CD4-positive, alpha-beta T cell treated with Interleukin-10 for 1 hour (primary cell): ENCODE measurements at places on chromosomes 16 and 17.

- peak; percentile 14 for DNase-seq
Observed at GRCh38 chr17:2929881-2930533, 133.4 kb downstream of the OR1D5 start.

DNA sequence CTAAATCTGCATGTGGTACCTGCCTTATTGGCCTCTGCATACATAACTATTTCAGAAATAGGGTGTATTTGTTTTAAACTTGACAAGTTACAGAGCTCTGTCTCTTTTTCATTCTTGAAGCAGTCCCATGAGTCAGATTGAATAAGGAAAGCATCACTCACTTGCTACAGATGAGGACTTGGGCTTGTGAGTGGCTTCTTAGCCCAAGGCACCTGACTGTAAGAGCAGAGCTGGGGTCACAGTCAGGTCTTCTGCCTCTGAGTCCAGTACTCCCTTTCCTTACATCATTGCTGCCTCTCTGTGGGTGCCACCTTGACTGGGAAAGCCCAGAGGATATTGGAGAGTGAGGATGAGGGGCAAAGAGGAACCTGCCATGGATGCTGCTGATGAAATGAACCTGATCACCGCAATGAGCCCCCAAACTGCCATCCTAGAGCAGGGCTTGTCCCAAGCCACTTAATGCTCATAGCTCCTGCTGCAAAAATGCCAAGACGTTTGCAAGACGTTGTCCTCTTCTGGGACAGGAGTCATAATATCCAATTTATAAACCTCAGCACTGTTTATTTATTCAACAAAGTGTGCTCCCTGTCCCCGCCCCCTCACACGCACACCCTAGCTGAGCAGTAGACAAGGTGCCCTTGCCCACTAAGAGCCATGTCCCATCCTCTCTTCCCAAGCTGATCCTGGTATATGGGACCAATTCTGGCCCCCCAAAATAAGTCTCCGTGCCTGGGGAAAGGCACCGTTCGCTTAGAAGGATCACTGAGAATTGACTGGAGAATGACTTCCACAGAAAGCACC, 74.1 kb downstream of the CCDC182 start:
- no peak for DNase-seq

DNA sequence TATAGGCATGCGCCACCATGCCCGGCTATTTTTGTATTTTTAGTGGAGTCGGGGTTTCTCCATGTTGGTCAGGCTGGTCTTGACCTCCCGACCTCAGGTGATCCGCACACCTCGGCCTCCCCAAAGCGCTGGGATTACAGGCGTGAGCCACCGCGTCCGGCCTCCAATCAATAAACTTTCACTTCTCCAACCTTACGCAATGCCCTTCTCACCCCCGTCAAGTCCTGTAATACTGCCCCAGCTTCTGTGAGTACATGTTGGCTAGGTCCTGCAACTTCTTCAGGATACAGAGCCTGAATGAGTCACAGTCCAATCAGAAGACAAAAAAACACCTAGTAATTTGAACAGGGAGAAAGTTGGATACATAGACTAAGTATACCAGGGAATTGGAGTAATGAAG, 47.1 kb upstream of the PHOSPHO1 start:
- DNase-seq = no peak

DNA sequence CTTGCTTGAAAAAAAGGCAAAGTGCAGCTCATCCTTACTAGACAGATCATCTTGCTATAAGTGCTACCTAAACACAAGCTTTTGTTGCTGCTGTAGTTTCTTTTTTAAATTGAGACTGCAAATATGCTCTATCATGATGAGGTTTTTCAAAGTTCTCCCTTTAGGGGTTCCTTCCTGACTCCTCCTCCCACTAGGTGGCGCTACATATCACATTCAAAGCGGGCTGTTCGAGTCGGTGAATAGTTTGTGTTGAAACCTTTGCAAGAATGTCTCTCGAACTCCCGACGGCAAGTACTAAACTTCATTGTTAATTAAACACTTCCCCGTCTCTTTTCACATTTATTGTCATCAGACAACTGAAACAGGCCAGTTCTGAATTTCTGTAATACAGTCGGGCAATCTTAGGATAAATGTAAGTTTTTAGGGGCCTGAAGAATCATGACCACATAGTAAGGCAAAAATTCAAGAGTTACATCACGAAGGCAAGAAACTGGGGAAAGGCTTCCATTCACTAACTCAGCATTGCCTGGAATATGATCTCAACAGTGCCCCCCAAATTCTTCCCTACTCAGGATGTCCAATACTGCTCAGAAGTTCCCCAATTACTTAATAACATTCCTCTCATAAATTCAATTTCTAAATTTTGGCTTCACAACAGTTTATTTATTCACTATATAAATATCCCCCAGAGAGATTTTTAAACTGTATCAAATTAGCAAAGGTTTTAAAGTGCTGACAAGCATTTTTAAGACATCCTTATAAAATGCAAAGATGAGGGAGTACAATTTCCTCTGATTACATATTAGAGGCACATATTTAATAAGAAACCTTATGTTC, 6.7 kb downstream of the HS3ST3A1 start:
- DNase-seq = peak; percentile 83

- DNase-seq = no peak
Observed at GRCh38 chr17:34847938-34848337, 113.3 kb downstream of the CCT6B start.

DNA sequence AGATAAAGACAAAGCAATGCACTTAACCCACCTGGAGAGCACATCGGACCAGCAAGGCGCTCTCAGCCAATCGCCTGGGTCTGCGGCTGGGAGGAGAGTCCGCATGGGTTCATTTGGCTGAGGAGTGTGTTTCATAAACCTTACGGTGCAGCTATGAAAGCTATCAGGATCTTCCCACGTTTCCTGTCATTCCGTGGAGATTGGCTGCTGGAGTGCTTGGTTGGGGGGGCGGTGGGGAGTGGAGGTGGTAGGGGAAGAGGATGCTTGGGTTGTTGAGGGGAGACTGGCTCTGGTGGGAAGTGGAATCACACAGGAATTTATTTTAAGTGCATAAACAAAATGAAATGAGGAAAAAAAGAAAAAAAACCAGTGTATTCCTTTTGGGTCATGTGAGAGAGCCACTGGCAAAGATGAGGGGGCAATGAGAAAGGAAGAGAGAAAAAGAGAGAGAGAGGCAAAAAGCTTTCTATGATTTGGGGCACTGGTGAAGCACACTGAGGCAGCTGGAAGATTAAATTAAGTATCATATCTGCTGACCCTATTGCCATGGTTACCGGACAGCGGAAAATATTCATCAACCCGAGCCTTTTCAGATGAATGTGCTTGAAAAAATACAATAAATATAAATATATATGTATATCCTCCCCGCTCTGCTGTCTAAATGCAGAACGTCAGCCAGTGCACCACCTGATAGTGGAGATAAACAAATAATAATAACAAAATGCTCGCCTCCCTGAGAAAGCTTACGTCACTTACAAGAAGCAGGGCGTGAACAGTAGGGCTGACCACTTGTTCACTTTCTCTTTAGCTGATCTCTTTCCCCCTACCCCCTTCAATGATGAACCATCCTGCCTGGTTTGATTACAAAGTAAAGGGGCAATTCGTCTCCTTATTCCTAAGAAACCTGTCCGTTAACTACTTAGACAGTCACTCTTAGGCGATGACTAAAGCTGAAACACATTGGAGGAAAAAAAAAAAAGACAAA, 457.0 kb upstream of the ZFHX3 start:
- DNase-seq = no peak

DNA sequence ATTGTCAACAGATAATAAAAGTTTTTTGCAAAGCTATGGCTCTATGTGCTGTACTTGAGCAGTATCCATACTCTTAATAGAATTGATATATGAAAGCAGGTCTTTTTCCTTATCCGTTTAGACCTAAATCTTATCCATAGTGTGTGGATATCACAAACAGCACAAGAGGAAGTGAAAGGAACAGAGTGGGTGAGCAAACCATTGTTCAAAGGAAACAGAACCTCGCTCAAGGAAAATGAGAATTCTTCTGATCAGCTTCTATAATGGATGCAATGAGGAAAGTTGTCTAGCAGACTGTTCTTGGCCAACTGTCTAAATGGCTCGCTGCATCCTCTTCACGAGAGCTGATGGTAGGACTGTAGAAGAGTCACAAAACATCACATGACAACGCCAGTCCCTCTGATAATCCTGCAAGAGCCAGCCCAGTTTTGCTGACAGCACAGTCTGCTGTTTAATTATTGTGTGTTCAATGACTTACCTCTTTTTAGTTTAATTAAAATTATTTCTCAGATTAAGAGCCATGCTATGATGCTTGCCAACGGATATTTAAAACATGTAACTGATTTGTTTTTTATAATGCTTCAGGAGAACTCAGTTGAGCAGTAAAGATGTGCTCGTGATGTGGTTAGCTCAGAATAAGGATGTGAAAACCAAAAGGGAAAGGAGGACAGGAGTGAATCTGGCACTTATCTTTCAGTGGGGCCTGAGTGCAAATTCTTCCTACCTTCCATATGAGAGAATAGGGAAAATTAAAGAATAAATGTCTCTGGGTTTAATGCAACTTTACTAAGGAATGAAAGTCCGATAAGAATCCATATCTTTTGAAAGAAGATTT, 38.5 kb downstream of the WWOX start:
- no peak for DNase-seq

- no peak for DNase-seq
Observed at GRCh38 chr16:23505671-23506605, 4.4 kb downstream of the GGA2 start.

DNA sequence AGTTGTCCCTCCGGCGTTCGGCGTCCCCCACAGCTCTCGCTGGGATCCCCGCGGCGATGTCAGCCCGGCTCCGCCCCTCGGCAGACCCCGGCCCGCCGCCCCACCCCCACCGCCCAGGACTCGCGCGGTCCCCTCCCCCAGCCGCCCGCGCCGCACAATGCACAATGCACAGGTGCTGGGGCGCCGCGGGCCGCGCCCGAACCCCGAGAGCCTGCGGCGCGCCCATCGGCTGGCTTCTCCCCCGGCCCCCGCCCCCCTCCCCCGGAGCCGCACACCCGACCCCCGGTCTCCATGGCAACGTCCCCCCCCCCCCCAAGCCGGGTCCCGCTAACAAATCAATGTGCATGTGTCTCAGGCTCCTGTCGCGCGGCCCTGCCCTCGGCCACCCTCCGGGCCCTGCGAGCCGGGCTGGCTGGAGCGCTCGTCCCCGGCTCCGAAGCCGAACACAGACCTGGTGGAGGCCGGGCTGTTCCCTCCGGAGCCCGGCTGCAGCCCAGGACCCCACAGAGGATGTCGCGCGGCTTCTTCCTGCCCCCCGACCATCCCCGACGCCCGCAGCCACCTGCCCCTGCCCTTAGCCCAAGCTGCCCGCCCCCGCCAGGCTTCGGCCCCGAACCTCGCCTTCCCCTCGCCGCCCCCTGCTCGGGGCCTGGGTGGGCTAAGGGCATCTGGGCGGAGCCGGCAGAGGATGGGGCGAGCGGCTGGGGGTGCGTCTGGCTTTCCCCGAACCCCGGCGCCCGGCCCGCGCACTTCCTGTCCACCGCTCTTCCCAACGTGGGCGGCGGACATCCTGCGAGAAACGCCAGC, 818 bp upstream of the CBX8 start:
- DNase-seq = no peak

DNA sequence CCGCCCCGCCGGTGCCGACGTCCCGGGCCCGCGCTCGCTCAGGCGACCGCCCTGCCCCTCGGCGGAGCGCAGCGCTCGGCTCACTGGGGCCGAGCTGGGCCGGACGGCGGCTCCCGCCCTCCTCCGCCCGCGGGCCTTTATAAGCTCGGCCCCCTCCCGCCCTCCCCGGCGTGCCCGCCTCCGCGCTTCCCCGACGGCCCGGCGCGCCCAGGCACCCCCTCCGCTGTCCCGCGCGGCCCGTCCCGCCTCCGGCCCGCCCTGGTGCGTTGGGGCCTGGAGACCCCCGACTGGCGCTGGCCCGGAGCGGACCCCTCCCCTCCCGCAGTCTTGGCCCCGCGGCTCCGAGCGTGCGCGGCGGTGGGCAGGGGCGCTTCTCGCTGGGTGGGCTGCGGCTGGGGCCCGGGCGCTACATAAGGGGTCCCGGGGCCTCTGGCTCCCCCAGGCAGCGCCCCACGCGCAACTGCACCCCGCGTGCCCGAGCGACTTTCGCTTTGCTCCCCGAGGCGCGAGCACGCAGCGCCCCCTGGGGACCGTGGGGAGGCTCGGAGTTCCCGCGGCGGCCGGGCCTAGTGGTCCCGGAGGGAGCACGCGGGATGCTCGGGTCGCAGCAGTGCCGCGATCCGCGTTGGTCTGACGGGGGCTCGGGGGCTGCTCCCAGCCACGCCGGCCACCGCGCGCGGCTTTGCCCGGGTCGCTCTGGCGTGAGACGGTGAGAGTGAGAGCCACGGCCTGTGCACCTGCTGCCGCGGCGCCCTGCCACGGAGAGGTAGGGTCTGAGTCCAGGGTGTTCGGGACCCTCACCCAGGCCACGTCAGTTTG, at the start of gene PIEZO1:
Gene PIEZO1, minus strand, starts transcription at position 115 of the 819 bp plus-strand sequence. CDS start 256 bp downstream, outside the sequence.
- peak; percentile 89 for DNase-seq

DNA sequence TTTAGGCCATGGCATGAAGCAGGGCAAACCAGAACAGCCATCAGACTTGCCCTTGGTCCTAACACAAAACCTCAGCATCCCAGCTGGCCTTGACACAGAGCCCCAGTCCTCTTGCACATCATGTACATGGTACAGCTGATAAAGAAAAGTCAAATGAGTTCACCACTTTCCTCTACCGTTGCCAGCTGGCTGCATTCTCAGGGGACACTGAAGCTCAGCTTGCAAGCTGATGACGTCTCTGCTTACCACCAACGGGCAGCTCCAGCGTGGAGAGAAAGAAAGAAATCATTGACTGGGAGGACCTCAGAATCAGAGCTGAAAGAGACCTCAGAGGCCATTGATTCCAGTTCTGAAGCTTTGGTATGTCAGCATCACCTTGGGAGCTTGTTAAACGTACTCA, 80.7 kb upstream of the CES5A start:
- DNase-seq = no peak

- DNase-seq = peak; percentile 31
Observed at GRCh38 chr16:88783391-88784073, 1.5 kb downstream of the PIEZO1 start.

GRCh38 chr17:76271669-76272540, 6.8 kb downstream of the UBALD2 start:
- DNase-seq = peak; percentile 83

- no peak for DNase-seq
Observed at GRCh38 chr17:81683208-81683583, 401 bp downstream of the ARL16 start.

DNA sequence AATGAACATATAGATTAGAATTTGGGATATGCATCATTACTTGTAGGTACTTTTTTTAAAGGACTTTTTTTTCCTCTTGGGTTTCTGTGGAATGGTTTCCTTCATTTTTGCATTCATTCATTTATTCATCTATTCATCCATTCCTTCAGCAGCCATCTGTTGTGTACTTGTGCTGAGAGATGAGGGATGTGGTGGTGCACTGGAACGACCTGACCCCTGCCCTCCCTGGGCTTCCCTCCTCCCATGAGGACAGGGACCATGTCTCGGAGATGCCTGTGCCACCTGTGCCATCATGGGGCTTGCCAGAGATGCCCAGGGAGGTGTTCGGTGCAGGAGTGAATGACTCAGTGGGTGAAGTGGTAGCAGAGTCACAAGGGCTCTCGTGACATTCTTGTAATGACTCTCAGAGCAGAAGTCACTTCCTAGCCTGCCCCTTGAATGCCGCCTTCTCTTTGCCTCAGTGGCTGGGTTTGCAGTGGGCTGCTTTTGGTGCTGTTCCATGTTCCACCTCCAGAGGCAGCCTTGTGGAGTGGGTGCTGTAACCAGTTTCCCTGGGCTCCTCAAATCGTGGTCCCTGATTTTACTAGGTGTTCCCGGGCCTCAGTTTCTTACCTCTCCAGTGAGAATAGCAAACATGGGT, 43.9 kb downstream of the CLEC16A start:
- peak; percentile 30 for DNase-seq

GRCh38 chr17:73883175-73883574, 238.9 kb upstream of the SDK2 start:
- DNase-seq = no peak
